Fibroblast of upper back skin (primary cell): ENCODE measurements at places on chromosomes 5 and 9.
A peak's percentile ranks its signal among the peaks of the same experiment; 100 is the strongest.

DNA sequence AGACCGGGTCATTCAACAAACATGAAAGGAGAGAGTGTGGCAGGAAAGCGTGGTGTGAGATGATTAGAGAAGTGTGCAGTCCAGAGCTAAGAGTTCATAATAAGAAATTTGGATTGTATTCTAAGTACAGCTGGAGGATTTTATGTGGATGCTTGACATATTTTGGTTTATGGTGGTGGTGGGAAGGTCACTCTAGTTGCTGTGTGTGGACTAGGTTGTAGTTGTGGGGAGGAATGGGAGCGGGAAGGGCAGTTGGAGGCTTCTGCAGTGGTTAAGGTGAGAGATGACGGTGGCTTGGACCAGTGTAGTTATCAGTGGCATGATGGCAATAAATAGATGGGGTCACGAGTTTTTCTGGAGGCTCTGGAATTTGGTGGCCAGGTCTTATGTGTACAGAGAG lies 45.7 kb upstream of the GPR151 start:
- peak; percentile 51 for DNase-seq

DNA sequence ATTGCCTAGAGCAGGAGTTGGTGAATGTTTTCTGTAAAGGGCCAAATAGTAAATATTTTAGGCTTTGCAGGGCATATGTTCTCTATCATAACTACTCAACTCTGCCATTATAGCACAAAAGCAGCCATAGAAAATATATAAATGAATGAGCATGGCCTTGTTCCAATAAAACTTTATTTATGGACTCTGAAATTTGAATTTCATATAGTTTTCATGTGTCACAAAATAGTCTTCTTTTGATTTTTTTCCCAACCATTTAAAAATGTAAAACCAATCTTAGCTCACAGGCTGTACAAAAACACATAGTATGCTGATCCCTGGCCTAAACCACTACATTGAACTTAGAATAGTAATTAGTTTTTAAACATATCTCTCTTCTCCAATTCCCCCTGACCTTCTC lies 179.6 kb downstream of the ZNF462 start:
- DNase-seq = no peak

DNA sequence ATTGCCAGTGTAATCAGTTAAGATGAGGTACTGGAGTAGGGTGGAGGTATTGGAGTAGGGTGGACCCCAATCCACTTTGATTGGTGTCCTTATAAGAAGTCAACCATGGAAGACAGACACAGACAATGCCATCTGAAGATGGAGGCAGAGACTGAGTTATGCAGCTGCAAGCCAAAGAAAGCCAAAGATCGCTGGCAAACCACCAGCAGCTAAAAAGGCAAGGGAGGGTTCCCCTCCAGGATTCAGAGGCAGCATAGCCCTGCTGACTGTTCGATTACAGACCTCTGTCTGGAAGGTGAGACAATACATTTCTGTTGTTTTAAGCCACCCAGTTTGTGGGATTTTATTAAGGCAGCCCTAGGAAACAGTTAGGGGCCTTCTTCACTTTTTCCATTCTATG lies 30.5 kb upstream of the CKMT2 start:
- DNase-seq = peak; percentile 16

GRCh38 chr9:94991961-94992907 lies 265.7 kb downstream of the AOPEP start:
- no peak for DNase-seq

DNA sequence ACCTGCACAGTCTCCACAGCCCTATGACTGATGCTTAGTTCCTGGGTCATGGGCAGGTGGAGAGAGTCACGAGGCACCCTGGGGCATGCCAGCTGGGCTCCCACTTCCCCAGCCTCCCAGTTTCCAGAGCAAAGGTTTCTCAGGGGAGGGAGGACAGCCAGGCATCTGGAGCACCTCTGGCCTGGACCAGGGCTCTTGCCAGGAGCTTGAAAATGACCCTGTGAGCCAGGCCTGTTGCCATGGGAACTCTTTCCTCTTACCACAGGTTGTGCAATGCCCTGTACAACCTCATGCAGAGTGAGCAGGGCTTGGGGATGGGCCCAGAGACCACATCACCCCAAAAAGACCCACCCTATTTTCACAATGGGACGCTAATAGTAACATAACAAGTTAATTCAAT lies 113.1 kb downstream of the PSD2 start:
- no peak for DNase-seq

GRCh38 chr9:23850242-23850689 lies 24.2 kb upstream of the ELAVL2 start:
- DNase-seq = peak; percentile 14

DNA sequence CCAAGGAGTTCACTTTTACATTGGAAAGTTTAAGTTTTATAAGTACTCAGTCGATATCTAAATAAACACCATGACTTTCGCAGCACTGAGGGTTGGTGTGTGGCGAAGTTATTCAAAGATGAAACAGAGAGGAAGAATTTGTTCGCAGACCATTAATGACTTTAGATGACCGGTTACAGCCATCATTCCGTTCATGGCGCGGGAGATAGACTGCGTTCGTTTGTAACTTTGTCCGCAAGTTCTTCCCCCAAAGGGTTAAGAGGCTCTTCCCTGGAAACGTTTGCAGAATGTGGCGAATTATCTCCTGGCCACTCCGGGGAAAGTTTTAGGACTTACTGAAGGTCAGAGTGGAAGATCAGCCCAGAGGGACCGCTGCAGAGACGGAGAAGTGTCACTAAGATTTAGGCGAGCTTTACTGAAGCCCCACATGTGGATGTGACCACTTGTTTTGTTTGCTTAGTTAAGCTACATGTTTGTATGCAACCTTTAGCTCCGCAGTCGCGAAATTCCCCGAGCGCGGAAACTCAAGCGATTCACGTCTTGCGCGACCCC lies 2.2 kb upstream of the FOXD1 start:
- peak; percentile 36 for DNase-seq

DNA sequence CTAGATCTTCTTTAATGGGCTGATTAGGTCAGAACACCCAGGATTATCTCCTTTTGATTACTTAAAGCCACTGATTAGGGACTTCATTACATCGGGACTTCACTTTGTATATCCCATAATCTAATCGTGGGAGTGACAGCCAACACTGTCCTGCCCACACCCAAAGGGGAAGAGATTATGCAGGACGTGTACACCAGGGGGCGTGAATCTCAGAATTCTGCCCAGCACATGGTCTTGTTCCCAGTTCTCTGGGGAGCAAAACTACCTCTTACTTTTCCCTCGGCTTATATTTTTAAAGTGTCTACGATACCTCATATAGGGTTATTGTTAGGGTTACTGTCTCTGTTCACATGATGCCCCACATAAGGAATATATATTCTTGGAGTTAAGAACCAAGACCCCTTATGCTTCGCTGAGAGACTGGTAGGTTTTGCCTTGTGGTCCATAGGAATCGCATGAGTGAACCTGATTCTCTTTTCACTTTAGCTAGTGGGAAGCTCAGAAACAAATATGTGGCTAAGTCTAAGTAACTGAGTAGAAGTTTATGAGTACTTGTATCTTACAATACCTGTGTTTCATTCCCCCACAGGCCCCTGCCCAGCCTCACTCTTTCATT lies 192.7 kb downstream of the GNA14 start:
- no peak for DNase-seq

DNA sequence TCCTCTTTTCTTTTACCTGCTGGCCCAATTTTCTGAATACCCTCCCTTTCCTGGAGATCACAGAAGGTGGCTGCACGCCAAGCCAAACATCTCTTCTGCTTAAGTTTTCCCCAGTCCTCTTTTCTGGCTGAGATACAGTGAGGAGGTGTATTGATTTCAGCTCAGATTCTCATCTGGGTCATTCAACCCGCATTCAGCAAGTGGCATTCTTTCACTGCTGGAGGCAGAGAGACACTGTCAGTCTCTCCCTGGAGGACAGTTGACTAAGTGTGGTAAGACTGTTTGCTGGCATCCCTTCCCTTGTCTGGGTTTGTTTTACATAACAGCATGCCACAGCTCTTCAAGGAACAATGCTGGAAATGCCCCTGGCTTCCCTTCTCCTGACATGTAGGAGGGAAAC lies 60.5 kb downstream of the GABRG2 start:
- DNase-seq = no peak

DNA sequence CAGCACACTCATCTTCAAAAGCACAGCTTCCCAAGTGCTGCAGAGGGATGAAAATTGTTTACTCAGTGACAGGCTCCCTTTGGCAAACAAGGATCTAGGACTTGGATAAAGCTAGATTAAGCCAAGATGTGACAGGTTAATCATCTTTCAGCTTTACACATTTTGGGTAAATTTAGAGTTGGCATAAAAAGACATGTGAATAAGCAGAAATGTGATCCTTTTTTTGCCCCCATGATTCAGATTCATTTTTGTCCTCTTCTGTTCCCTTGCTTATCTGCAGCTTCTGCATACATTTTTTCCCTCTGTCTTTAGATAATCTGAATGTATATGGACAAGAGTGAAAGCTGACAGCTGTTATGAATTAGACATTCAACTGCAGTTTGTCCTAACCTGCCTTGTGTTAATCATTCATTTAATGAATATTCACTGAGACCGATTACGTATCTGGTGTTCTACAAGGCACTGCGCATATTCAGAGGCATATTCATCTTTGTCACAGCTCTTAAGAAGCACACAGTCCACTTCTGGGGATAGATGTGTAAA lies 19.6 kb downstream of the ADAMTSL1 start:
- DNase-seq = peak; percentile 70

GRCh38 chr5:143968071-143968878 lies 156.3 kb downstream of the HMHB1 start:
- peak; percentile 89 for DNase-seq

DNA sequence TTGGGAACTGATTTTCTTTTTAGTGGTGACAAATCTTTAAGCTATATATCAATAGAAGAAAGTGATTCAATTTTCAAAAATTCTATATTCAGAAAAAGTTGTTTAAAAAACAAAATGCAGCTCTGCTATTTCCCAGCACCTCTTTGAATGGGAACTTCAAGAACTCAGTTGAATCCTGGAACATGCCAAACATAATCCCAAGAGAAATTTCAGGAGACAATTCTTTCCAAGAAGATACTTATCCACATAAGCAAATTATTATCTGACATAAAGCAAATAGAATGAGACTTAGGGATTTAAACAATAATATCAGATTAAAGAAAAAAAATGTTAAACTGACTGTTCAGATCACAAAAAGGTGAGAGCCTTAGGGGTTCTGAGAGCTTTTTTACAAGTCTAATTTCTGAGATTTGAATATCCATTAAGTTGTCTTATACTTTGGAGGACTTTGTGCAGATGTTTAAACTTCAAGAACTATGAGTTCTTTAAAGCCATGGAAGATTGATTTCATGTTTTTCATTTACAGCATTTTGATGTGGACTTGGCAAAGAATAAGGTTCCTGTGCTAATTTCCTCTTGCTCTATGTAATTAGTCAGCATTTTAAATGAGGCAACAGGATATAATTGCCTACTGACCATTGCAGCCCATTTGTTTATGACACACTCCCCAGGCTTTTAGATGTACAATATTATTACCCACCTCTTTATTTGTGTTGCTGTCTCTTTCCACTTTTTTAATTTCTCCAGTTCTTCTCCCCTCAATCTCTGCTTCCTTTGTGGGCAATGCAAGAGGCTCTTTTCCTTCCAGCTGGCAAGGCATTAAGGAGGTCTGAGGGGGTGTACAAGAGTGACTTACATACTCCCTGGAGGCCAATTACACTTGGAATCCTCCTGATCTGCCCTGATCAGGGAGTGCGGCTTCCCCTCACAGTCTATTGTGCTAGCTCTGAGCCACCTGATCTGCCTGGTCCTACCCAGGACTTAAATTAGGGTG lies 419.1 kb downstream of the NR2F1-AS1 start:
- DNase-seq = peak; percentile 47

- no peak for DNase-seq
Measured at GRCh38 chr5:79871364-79872120, 119.5 kb downstream of the MTX3 start.

GRCh38 chr5:172276214-172276613 lies 7.3 kb downstream of the UBTD2 start:
- DNase-seq = no peak

GRCh38 chr9:82498541-82499317 lies 510.2 kb downstream of the SPATA31D1 start:
- no peak for DNase-seq

DNA sequence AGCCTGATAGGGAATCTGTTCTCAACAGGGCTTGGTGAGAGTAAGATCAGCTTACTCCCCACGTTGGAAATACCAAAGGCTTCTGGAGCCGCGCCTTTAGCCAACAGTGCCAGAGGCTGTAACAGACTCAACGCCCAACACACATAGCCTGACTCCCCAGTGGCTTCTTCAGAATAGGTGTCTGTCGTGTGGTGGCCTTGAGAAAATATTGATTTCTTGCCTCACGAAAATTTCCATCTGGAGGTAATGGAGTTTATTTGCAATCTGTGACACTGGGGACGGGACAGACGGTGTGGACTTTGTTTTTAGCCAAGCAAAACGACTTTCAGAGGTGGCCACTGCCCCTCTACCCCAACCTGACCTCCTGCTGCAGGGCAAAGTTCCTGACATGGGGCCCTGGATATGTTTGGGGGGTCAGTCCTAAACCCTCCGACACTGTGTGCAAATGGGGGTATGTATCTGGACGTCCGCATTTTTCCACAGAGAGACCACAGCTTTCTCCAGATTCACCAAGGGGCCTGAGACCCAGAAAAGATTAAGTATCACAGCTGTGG lies 189.3 kb downstream of the CDK5RAP2 start:
- no peak for DNase-seq

DNA sequence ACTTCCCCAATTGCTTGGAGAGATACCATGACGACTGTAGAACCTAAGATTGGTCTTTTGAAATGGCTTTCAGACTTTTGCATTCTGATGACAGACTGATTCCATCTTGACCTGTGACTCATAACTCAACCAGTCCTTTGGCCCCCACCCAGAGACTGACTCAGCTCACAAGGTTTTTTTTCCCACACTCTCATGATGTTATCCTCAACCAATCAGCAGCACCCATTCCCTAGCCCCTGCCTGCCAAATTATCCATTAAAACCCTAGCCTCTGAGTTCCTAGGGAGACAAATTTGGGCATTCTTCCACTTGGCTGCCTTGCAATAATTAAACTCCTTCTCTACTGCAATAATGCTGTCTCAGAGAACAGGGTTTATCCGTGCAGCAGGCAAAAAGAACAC lies 1263.3 kb upstream of the CDH9 start:
- DNase-seq = peak; percentile 82

GRCh38 chr9:127793093-127793708 lies 7.4 kb downstream of the CDK9 start:
- DNase-seq = no peak

- no peak for DNase-seq
Measured at GRCh38 chr9:35108946-35109575, 6.1 kb upstream of the STOML2 start.
